GM04504 (cell line): ENCODE measurements at places on chromosomes 1 and 21.

- no peak for DNase-seq
These were observed 36.1 kb upstream of the PLPPR4 start for GRCh38 chr1:99228153-99228552.

GRCh38 chr1:245108909-245109308 lies 45.9 kb upstream of the KIF26B start:
- DNase-seq = no peak

DNA sequence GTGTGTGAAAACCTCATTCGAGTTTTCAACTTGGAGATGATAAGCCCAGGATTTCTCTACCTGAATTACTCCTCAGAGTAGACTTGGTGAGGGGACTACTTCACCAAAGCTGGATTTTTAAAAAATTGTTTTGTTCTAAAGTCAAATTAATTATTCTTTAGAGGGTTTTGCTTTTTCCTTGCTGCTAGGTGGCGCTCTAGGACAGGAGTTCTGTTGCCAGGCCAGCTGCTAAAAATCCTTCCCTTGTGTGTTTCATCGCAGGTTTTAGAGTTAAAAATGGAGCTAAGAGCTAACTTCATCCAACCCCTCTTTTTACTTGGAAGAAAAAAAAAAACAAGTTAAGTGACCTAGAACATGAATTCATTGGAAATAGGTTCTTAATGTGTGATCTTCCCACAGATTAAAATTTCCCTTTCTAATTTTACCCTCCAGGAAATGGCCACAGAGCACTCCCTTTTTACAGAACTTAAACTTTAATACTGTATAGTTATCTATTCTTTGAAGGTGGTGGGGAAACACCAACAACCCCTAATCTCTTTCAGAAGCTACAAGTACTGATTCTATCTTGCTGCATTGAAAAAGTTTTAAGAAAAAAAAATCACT lies 36.7 kb upstream of the FAM163A start:
- DNase-seq = peak; percentile 21

DNA sequence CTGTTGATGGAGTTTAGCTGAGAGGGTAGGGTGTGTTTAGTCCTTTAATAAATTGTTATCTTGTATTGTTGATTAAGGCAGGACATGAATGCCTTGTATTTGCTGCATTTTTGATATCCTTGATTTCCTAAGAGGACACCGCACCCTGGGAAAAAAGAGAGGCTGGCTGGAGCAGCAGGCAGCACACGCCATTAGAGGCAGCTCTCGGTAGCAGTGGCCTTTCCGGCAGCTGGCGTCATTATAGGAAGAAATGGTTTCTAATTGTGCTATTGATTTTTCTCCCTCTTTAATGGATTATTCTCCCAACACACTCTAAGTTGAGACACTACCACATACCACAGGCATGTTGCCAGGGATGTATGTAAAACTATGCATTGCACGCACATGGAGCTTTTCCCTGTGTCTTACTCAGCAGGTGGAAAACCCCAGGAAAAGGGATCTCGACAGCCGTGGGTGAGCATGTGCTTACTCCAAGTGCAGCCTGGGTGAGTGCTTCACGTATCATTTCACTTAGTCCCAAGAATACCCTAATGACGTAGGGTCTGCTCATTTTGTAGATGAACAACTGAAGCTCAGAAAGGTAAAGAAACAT lies 440.4 kb upstream of the RUNX1 start:
- no peak for DNase-seq

- DNase-seq = peak; percentile 36
These were observed 313.9 kb downstream of the BARHL2 start for GRCh38 chr1:90402893-90403849.

DNA sequence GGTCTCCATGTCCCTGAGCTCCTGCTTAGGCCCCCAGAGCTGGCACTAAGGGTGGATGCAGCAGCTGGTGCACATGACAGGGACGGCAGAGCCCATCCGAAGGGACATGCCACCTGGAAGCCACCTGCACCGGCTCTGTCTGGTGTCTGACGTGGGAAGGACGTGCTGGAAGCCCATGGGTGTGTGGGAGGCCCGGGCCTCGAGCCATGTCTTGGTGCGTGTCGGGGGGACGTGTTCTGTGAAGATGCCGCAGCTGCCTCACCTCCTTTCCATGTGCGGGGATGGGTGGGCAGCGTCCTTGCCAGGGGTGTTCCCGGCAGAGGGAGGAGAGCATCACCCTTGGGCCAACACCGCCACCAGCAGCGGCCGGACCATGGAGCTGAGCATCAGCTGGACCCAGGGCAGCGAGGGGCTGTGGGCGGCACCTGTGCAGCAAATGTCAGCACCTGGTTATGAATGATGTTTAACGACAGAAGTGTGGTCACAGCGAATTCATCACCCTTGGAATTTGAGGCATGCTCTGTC lies 15.5 kb upstream of the POFUT2 start:
- no peak for DNase-seq

DNA sequence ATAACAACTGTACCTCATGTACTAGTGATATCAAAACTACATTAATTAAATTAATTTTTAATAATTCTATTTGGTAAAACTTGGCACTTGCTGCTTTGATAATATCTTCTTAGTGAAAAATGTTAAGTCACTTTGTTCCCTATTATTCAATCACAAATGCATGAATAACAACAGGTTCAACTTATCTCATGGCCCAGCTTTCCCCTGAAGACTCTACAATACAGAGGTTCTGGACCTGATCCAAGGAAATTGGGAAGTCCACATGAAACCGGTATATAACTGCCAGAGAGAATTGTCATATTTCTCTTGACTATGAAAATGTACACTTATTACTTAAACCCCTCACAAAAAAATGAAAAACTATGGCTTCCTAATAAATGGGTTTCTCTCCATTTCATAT lies 33.9 kb upstream of the PTPRC start:
- DNase-seq = no peak

DNA sequence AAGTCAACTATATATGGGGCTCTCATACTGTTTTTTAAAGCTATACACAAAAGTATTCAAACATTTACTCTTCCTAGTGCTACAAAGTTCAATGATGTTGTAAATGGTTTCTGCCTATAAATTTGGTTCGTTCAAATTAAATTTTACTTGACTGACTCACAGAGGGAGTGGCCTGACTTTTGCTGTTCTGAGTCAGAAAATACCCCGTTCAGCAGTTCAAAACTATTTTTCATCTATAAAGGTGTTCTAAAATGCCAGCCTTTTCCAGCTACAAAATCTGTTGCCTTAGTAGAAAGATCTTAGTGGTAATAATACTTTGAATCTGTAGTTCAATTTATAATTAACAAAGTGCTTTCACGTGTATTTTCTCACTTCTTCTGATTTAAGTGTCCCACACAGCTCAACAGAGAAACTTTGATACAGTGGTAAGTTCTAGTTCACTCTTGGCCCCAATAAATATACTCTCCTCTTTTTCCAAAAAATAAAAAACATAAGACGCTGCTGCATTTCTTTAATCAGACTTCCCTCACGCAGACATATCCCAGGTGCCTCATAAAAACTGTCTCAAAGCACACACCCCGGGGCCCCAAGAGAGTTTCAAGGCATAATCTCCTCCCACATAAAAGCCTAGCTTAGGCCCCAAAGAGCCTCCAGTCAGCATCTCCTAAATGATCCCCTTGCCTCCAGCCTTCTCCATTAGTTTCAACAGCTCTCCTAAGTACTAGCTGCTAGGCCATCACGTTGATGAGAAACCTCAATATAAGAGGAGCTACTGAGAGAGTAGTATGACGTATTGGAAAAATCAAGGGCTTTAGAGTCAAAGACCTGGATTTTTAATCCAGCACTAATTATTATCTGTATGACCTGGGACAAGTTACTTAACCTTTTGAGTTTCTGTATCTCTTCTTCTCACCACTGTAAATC lies 3.2 kb downstream of the PTP4A2 start:
- no peak for DNase-seq

DNA sequence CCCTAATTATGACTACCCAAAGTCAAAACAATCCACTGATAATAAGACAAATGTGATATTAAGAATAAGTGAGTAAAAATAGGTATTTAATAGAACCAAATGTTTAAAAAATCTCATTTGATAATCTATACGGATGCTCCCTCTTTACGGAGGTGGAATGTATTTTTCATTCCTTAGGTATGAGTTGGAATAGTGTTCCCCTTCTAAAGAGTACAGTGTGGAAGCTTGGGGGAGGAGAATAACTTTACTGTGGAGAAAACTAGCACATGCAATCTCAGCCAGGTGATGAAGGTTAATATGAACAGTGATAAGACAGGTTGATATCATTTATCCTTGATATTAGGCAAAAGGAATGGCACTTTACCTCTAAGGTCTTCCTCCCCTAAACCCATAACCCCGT lies 74.6 kb downstream of the GPR88 start:
- DNase-seq = no peak

GRCh38 chr1:14190508-14190907 lies 408.0 kb upstream of the KAZN start:
- DNase-seq = no peak

GRCh38 chr1:31297277-31298247 lies 730 bp downstream of the ZCCHC17 start:
- DNase-seq = no peak

DNA sequence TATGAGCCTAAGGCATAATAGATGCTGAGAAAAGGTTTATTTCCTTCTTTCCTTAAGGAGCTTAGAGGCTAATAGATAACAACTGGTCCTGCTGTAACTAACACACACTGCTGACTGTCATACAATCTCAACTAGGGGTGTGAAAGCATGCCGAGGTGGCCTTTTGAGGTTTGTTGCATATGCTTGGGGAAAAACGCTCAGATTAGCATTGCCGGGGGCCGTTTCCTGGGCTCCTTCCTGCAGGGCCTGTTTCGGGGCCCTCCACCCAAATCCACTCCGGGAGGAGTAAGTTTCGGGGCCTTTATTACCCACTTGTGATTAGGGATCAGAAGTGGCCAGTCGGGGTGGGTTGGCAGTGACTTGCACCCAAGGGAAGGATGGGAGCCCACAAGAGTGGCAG lies 27.2 kb upstream of the RCSD1 start:
- no peak for DNase-seq

DNA sequence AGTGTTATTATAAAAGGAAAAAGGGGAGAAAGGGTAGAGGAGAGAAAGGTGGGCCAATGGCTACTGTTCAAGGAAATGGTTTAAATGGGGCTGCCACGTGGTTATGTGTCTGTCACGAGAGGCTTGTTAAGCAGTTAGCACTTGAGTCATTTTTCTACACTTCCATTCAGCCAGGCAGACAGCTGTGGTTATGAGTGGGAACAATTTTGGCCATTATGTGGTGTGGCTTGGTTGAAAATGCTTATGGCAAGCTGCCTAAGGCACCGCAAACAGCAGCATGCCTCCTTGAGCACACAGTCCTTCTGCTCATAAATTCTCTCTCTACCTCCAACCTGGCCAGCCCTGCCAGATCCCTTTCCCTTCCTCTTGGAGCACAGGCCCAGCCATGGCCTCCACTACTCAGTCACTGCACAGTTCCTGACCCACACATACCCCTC lies 3.2 kb upstream of the SRM start:
- DNase-seq = peak; percentile 89

- DNase-seq = no peak
These were observed 83.1 kb upstream of the WNT4 start for GRCh38 chr1:22225858-22226589.

GRCh38 chr1:15354580-15354965 lies 55.1 kb upstream of the EFHD2 start:
- DNase-seq = no peak

- no peak for DNase-seq
These were observed 171.7 kb downstream of the NEK7 start for GRCh38 chr1:198328458-198329032.

DNA sequence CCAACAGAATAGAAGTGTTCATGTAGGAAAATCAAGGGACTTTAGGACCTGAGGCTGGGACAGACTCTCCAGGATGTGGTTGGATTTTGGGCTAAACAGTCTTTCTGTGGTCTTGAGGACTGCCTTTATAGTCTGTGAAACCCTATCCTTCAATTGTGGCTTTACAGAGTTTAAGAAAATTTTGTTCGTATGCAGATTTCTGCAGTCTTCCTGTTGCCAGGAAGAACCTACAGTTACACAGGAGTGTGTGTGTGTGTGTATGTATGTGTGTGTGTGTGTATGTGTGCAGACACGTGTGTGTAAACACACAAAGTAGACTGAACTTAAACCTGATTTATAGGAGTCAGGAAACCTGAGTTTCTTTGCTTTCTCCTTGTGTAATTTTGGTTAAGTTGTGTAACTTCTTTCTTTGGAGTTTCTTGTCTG lies 22.8 kb downstream of the NEK7 start:
- DNase-seq = no peak

DNA sequence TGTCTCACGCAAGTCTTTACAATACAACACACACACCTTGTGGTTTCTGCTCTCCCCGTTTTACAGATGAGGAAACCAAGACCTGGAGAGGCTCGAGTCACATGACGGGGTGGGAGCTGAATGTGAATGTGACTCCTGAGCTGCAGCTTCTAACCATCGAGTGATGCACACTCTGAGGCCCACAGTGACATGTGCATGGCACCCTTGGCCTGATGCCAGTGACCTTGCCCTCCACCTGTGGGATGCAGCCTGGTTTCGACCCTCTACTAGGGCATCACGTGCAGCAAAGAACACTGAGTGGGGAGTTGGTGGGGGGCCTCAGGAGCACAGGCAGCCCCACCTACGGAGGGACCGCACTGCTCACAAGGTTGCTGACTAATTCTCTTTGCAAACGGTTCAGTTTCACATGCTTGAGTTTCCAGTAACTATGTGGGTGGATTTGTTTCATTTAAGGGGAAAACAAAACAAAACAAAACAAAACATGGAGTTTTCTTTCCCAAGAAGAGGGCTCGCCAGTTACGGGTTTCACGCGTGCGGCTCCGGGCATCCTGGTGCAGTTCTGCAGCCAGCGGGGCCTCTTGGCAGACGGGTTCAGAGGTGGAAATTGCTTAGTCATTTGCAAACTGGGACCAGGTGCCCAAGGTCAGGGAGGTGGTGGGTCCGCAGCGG lies 22.9 kb downstream of the SPSB1 start:
- no peak for DNase-seq

DNA sequence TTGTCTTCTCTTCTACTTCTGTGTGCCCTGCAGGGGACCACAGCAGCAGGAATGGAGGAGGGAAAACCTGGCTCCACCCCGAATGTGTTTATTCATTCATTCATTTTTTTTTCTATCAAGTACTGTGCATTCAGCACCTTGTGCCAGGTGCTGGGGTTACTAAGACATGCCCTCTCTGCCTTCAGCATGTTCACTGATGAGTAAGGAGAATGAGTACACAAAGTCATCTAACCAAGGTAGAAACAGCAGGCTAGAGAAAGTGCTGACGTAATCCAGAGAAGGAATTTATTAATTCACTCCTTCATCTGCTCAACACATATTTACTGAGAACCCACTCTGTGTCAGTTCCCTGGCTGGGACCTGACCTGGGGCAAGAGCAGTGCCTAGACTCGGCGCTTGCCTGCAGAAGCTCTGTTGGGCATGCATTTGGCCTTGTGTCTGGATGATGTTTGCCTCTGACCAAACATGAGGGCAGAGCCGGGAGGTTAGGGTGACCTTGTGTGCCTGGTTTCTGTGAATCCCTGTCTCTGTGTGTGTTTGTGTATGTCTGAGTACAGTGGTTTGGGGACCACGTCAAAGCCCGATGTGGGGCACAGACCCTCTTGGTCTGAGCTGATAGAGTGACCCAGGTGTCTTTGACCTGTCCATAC lies 3.3 kb upstream of the MYOG start:
- DNase-seq = no peak

GRCh38 chr1:36609241-36610027 lies 126.7 kb upstream of the CSF3R start:
- peak; percentile 5 for DNase-seq
